Activated naive CD8-positive, alpha-beta T cell treated with anti-CD3 and anti-CD28 coated beads, Interleukin-2, amount 10 ng/mL, durations not matched to agents 7 days and 5 days (primary cell): ENCODE measurements at places on chromosomes 2 and 18.

- DNase-seq, result no peak
Observed at GRCh38 chr2:231666171-231667095, 41.9 kb upstream of the PTMA start.

- DNase-seq, result no peak
Observed at GRCh38 chr2:38581193-38582147, 21.3 kb downstream of the HNRNPLL start.

GRCh38 chr2:202005272-202005887, 28.3 kb upstream of the FZD7 start:
- DNase-seq, result no peak

- DNase-seq, result no peak
Observed at GRCh38 chr2:70627211-70627898, 73.7 kb upstream of the TGFA start.

GRCh38 chr2:144411473-144411872, 108.4 kb downstream of the ZEB2 start:
- DNase-seq, result no peak

DNA sequence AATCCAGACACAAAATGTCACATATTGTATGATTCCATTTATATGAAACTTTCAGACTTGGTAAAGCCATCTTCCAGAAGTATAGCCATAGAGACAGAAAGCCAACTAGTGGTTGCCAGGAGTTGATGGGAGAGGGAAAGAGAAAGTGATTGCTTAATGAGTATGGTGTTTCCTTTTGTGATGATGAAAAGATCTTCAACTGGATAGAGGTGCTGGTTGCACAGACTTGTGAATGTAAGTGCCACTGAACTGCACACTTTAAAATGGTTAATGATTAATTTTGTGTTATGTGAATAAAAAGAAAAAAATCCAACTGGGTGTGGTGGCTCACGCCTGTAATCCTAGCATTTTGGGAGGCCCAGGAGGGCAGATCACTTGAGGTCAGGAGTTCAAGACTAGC, 135.3 kb upstream of the SLC1A4 start:
- no peak for DNase-seq

- DNase-seq, result no peak
Observed at GRCh38 chr2:146927080-146927711, 917.6 kb upstream of the ACVR2A start.

- DNase-seq, result no peak
Observed at GRCh38 chr18:78160961-78161656, 818.5 kb upstream of the SALL3 start.
